ENCODE measurements at places on chromosomes 5 and 9.

DNA sequence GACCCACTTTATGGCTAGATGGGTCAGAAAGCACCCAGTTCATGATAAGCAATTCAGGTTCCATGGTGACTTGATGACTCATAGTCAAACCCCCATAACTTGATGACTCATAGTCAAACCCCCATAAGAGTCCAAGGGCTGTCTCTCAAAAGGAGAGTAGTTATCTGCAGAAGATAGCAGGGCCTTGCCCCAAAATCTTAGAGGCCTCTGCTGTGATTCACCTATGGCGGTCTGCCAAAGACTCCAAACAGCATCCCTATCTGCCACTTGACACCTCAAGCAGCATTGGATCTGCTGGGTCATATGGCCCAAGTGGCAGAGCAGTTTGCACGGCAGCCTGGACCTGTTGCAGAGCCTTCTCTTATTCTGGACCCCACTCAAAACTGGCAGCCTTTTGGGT lies 395.2 kb upstream of the KIF2A start:
- no peak for DNase-seq

DNA sequence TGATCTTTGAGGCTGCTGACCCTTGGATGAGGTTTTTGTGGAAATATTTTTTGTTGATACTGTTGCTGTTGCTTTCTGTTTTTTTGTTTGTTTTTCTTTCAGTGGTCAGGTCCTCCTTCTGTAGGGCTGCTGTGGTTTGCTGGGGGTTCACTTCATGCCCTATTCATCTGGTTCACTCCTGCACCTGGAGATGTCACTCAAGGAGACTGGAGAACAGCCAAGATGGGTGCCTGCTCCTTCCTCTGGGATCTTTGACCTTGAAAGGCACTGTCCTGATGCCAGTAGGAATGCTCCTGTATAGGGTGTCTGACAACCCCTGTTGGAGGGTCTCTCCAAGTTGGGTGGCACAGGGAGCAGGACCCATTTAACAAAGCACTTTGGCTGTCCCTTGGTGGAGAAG lies 67.0 kb upstream of the ACTBL2 start:
- no peak for DNase-seq

GRCh38 chr5:14415024-14415697 lies 166.4 kb upstream of the OTULINL start:
- DNase-seq: no peak

GRCh38 chr9:114008667-114009410 lies 69.3 kb downstream of the AMBP start:
- no peak for DNase-seq

GRCh38 chr5:98110282-98110691 lies 663.2 kb upstream of the RGMB start:
- peak; percentile 38 for DNase-seq
